ENCODE measurements at places on chromosomes 4 and X.

GRCh38 chr4:40822420-40823166, 72.8 kb downstream of the NSUN7 start:
- no peak for DNase-seq

- no peak for DNase-seq
Measured at GRCh38 chrX:25020391-25020904, 4.7 kb upstream of the ARX start.

DNA sequence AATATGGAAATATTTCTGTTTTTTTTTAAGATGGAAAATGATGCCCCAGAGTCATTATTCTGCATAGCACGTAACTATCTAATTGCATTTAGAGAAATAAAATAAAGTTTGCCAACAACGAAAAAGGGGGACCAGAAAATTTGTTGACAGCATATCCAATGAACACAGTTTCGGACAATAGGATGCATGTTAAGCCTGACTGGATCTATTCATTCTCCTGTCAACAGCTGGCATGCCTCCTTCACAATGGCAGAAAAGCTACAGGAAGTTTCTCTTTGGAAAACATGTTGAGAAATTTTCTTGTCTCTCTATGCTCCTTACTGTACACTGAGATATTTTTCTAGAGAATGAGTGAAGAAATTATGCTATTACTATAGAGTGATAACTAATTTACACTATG, 262.5 kb downstream of the GRID2 start:
- DNase-seq, result no peak

DNA sequence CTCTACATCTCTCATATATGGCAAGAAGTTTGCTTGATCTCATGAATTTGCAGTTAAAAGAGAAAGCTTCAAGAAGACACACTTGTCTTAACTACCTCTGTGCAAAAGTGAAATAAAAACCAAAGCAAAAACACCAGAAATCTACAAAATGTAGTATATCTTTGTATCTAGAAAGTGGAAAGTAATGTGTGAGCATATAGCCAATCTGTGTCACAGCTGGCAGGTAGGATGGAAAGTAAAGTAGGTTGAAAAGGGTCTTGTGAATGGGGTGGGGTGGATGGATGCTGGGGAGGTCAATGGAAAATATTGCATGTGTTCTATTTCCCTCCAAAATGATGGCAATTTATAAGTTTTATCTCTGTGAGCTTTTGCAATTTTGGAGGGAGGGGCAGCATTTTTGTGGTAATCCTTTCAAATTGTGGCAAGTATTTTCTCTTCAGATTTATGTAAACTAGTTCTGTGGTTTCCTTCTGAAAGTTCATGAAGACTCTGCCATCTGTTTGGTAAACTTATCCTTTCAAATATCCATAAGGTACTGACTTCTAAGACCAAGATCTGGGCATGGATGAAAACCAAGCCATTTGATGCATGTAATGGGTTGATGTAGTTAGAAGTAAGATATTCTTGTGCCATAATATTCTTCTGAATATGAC, 215.9 kb upstream of the GIMD1 start:
- no peak for DNase-seq

DNA sequence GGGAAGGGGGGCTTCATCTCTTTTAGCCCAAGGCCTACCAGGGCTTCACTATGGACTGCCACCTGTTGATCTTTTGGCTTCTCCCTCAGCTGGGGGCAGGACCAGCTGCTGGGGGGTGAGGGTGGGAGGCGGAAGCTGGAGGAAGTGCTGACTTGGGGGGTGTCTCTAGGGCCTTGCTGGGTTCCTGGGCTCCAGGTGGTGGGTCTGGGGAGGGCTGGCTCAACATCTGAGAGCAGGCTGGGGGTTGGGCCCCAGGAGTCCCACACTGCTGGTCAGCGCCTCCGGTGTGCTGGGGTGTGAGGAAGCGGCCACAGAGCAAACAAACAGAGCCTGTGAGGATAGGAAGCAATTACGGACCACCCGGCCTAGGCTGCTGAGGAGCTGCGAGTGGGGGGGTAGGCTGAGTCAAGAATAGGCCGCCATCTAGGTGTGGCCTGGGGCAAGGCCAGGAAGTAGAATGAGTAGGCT, 85.7 kb downstream of the EFNB1 start:
- no peak for DNase-seq

GRCh38 chrX:40402831-40403533, 177.8 kb upstream of the ATP6AP2 start:
- DNase-seq, result no peak

GRCh38 chrX:133859860-133860259, 125.5 kb downstream of the GPC3 start:
- DNase-seq, result no peak

All from NCI-H460 (cell line).